ENCODE measurements at places on chromosomes 13 and 19.

DNA sequence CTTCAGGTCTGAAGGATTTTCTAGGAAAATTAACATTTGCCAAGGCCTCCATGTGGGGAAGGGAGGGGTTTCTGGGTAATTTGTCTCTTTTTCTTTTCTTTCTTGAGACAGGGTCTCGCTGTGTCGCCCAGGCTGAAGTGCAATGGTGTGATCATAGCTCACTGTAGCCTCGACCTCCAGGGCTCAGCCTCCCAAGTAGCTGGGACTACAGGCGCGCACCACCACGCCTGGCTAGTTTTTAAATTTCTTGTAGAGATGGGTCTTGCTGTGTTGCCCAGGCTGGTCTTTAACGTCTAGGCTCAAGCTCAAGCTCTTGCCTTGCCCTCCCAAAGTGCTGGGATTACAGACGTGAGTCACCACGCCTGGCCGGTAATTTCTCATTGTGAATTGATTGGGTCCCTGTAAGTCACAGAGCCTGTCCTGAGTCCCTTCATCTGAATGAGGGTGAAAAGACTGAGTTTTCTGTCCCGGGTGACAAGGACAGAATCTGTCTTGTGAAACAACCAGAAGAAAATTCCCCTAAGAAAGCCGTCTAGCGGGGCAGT lies 10.0 kb upstream of the SPC24 start:
- DNase-seq: no peak

GRCh38 chr13:34738254-34738992 lies 203.6 kb upstream of the NBEA start:
- DNase-seq: no peak

- DNase-seq: peak; percentile 67
These were observed 8.1 kb downstream of the PTGIR start for GRCh38 chr19:46616631-46617322.

DNA sequence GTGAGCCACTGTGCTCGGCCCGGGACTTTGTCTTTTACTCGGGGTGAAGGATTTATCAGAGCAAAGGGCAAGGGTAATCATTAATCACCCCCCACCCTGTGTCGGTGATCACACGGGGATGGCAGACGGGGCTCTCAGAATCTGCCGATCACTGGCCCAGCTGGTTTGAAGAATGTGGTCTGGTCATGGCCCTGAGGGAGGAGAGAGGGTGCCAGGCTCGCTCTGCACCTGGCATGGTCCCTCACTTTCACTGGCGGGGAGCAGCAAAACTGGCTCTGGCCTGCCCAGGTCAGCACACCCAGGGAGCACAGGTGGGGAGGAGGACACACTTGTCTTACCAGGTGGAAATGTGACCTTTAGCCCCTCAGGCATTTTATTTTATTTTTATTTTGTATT lies 10.2 kb downstream of the REEP6 start:
- no peak for DNase-seq

DNA sequence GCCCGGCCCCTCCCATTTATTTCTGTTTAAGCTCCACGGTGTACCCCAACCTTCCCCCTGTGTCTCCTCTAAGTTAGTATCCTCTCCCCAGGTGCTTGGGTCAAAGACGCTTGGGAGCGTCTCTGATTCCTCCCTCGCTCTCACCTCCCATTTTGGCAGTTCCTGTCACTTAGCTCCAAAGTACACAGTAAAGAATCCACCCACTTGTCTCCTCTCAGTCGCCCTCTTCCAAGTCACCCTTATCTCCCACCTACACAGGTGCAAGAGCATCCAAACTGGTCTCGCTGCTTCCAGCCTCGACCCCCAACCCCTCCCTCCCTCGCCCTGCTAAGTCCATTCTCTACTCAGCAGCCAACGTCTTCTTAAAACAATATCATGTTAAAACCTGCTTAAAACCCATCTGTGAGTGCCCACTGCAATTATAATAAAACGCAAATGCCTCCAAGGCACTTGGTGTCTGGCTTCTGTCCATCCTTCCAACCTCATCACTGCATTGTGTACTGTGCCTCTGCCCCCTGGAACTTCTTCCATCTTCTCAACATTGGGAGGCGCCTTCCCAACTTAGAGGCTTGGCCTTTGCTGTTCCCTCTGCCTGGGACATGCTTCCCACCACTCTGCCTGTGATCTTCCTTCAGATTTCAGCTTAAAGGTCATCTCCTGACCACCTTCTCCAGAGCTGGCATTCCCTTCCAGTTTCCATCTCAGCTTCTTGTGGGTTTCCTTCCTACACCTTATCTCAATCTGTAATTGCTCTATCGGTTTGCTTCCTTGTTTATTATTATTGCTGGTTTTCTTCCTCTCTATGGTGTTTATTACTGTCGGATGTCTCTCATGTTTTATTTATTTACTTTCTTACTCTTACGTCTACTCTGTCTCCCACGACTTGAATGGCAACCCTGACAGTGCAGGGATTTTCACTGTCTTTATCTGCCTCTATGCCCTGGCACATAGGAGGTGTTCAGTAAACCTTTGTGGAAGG lies 9.5 kb upstream of the KLK14 start:
- no peak for DNase-seq

GRCh38 chr13:60001889-60002288 lies 161.8 kb downstream of the DIAPH3 start:
- no peak for DNase-seq

All from GM03348 (cell line).